GM23248 (cell line): ENCODE measurements at places on chromosomes 3 and 15.

DNA sequence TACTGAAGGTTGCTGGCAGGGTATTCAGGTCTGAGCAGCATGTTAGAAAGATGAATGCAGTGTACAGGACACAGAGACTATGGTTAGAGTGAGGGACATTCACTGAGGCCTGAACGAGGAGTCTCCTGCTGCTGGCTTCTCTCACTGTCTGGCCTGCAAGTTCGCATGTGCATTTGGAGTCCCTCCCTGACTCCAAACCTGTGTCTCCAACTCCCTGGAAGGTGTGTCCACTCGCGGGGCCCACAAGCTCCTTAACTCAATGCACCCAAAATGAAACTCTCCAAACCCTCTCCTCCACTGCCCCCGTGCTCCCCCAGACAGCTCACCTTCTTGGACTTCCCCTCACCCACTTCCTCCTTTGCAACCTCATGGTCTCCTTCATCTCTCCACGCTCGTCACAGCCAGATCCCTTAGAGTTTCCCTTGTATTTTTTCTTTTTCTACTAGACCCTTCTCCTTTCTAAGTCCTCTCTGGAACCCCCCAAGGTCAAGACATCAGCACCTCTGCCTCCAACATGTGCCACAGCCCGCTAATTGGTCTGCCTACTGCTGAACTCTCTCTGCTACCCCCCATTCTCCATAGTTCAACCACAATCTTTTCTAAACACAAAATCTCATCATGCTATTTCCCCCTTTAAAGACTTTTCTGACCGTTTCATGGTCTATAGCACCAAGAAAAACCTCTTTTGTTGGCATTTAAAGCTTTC, 58.3 kb downstream of the HES1 start:
- no peaks in the 10 kb centered on the region for H3K4me1 ChIP-seq
- H3K27ac ChIP-seq = no peak overlapping the region
- no peak overlapping the region for H3K4me3 ChIP-seq
- DNase-seq = no peak
- no peaks in the 10 kb centered on the region for H3K36me3 ChIP-seq
- peaks cover 37% of the 10 kb centered on the region for H3K27me3 ChIP-seq

- H3K27ac ChIP-seq = no peak overlapping the region
- DNase-seq = no peak
- H3K4me3 ChIP-seq = no peak overlapping the region
- H3K27me3 ChIP-seq = no peaks in the 10 kb centered on the region; the same call in none of the 2 replicates
These were observed 17.1 kb downstream of the PRR23E start for GRCh38 chr3:127209840-127210653.

DNA sequence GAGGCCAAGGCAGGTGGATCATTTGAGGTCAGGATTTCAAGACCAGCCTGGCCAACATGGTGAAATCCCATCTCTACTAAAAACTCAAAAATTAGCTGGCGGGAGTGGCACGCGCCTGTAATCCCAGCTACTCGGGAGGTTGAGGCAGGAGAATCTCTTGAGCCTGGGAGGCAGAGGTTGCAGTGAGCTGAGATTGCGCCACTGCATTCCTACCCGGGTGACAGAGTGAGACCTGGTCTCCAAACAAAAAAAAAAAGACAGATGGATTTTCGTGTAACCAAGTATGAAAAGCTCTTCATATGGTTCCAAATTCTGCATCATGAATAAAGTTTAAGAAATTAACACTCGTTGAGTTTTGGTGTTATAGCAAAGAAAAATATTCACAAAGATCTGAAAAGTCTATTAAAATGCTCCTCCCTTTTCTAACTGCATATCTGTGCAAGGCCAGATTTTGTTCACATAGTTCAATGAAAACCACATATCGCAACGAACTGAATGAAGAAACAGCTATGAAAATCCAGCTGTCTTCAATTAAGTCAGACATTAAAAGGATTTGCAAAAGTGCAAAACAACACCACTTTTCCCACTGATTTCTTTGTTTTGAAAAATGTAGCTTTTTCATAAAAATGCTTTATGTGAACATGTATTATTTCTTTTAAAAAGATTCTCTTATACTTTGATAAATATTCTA, 23.8 kb upstream of the FBLN2 start:
- peak; percentile 90 for DNase-seq
- no peaks in the 10 kb centered on the region for H3K36me3 ChIP-seq
- no peaks in the 10 kb centered on the region for H3K27me3 ChIP-seq
- peak overlapping the region; percentile 98 for H3K27ac ChIP-seq
- H3K4me3 ChIP-seq = 0 out of 2 replicates have a peak overlapping the region, but pooled peaks have one; percentile 1

DNA sequence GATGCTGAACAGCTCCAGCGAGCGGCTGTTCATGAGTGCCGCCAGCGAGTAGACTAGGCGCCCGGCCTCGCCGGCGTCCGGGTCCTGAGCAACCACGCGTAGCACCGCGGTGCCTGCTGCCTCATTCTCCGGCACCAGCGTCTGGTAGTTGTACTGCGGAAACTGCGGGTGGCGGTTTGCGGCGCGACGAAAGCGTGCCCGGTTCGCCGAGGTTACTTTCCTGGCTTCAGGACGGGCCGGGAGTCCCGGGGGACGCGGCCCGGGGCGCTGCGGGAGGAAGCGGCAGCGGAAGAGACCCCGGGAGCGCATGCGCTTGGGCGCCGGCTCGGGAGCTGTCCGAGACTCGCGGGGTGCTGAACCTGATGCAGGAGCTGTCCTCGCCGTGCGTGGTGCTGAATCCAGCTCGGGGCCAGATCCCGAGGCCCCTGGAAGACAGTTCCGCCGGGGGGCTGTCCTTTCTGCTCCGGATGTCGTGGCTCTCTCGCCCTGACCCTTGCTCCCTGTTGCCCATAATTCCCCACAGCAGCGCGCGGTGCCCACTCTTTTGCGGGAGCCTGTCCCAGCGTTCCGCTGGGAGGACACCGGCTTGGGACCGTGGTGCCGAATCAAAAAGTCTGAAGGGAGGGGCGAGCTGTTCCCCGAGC, 1.1 kb downstream of the CELSR3 start:
- peak overlapping the region; percentile 63 for H3K4me3 ChIP-seq
- H3K36me3 ChIP-seq = no peaks in the 10 kb centered on the region
- no peaks in the 10 kb centered on the region for H3K4me1 ChIP-seq
- peak; percentile 62 for DNase-seq
- H3K27ac ChIP-seq = no peak overlapping the region

DNA sequence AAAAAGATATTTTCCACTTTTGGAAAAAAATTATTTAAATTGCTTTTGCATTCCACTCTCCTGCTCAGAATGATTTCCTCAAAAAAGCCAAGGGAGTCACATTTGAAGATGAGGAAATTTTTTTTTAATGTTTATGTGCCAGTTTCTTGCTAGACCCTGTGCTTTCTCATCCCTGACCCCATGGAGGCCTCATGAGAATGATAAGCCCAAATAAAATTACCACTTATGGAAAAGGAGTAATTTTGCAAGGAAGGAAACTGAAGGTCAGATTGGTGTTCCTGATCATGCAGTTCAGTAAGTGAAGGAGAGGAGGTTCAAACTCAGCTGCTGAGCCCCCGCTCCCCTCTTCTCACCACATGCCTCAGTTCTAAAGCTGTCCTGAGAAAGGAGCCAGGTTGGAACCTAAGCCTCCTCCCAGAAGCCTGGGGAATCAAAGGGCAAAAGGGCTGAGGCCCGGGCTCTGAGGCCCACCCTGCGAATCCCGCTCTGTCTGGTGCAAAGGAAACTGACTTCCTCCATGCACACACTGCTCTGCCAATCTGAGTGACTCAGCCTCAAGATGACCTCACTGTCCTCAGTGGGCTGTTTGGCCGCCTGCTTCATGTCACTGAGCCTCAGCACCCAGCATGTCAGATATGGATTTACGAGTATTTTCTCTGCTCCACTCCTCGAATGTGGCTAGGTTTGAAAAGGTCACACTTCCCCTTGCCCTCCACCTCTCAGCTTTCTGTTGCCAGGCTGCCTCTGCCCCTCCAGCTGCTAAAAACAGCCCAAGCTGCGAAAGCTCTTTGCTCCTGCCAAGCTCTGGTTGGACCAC, 56.9 kb upstream of the FLNB start:
- DNase-seq = peak; percentile 90
- no peaks in the 10 kb centered on the region for H3K27me3 ChIP-seq
- H3K4me1 ChIP-seq = peaks cover 39% of the 10 kb centered on the region
- no peak overlapping the region for H3K4me3 ChIP-seq

- H3K27me3 ChIP-seq = peaks cover 3% of the 10 kb centered on the region; the same call in 1 of the 2 replicates
- no peaks in the 10 kb centered on the region for H3K36me3 ChIP-seq
- no peak overlapping the region for H3K4me3 ChIP-seq
These were observed 29.3 kb upstream of the MYO1E start for GRCh38 chr15:59401824-59402569.

- no peak for DNase-seq
- no peaks in the 10 kb centered on the region for H3K27me3 ChIP-seq
- peak overlapping the region; percentile 95 for H3K27ac ChIP-seq
- H3K4me3 ChIP-seq = peak overlapping the region; percentile 82
These were observed 770 bp downstream of the TBC1D5 start for GRCh38 chr3:17741621-17742101.
